IMR-90 (cell line): ENCODE measurements at places on chromosomes 12 and 14. TPM values are rescaled to one million over a fixed set of nuclear protein-coding genes. Genes with fewer than 3 reads are reported as not detected.

- no peak for DNase-seq
These were observed 19.0 kb downstream of the FAM222A start for GRCh38 chr12:109732321-109733305.

DNA sequence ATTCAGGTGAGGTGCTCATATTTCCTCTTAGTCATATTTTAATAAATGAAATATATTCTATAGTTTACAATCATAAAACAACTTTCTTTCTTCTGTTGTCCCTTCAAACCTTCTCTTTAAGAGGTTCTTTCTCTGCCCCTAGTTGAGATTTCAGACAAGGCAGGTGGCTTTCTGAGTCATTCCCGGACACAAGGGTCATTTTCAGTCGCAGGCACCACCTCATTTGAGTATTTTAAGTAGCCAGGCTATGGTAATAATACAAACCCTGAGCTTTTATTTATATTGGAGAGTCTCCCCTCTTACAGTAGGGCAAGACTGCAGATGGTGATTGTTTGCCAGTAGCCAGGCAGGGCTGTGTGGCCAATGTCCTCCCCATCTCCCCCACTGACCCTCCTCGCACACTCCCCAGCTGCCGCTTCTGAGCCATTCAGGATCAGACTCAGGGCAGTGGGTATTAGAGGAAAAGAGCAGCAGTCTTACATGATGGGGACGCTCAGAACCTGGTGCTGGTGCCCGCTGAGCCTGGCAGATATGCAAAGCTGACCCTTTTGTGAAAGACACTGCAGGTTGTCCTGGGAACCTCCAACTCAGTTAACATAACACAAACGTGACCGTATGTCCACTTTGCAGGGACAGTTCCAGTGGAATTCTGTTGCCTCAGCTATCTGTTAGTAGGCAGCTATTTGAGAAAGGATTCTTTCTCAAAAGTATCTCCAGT, 101.1 kb upstream of the BCL2L14 start:
- DNase-seq: no peak

- no peak for DNase-seq
These were observed 188.1 kb downstream of the SNAPC1 start for GRCh38 chr14:61950340-61950739.

GRCh38 chr12:53069621-53070410, 9.4 kb downstream of the SPRYD3 start:
- no peak for DNase-seq

- DNase-seq: peak; percentile 7
These were observed 22.2 kb downstream of the NR2C1 start for GRCh38 chr12:95051241-95051640.

GRCh38 chr12:2456813-2457186, 338.0 kb upstream of the FKBP4 start:
- no peak for DNase-seq

DNA sequence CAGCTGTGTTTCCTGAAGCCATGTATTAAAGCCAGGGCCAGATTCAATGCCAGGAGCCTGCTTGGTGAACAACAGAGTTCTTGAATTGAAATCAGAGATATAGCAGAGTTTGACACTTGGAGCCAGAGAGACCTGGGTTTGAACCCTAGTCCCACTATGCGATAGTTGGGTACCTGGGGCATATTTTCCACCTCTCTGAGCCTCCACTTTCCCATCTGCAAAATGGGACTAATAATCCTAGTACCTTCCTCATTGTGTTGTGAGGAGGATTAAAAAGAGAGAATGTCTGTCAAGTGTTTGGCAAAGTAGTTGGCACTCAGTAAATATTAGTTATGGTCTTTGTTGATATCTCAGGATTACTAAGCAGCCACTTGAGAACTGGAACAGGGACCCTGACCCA, 6.0 kb upstream of the HRK start:
- no peak for DNase-seq

DNA sequence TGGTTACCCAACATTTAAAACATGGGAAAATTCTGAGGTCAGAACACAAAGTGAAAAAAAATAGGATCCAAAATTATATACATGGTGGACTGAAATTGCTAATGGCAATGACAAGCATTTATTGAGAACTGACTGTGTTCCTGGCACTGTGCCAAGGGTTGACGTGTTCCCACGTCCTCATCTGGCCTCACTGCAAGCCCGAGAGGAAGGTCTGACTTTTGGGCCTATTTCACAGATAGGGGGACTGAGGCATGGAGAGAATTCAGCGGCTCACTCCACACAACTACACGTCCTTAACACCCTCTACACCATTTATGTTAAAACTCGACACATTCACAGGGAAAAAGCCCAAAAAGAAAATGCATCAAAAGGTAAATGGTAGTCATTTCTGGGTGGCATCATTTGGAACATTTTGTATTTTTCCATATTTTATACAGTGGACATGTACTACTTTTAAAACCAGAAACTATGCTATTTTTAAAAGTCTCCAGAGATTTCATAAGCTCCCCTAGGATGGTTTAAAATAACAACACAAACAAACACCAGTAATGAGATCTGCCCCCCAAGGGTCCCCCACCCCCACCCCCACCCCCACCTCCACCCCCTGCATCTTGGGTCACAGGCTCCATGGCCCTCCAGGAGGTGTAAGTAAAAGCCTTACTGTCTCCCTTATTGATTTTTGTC, 27.7 kb downstream of the CLMN start:
- DNase-seq: peak; percentile 21

DNA sequence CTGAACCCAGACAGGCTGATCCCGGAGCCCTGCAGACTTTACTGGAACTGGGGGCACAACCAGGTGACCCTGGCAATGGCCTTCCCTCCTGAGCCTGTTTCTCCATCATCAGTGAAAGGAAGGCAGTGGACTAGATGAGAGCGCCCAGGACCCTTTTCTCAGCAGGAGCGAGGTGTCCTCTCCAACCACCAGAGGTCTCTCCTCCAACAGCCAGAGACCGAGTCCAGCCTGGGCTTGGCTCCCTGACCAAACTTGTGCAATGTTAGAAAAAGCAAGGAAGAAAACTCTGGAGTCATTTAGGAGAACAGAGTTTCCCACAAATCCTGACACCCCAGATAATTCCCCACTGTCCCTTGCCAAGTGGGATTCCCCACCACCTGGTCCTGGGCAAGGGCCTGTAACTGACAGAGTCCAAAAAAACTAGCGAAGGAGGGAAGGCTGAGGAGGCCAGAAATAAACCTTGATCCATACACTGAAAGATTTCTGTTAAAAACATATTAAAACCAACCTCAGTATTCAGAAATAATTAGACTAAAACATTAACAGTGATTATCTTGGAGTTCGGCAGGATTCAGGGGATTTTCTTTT, 9.0 kb downstream of the RPS6KL1 start:
- DNase-seq: peak; percentile 77

- no peak for DNase-seq
These were observed 411.7 kb downstream of the GALC start for GRCh38 chr14:87581298-87581697.

Gene TEX52
- not detected in 2 replicates for polyA plus RNA-seq

Gene PRPH
- polyA plus RNA-seq: not detected in 2 replicates

Gene LEMD3
- polyA plus RNA-seq: 5.2 and 5.5 TPM in 2 replicates

Gene GUCY2C
- polyA plus RNA-seq: not detected in 2 replicates

Gene ARHGEF40
- polyA plus RNA-seq: 58.4 and 62.8 TPM in 2 replicates
